ENCODE measurements at places on chromosomes 7 and 10. TPM values are rescaled to one million over a fixed set of nuclear protein-coding genes. Genes with fewer than 3 reads are reported as not detected.

AGAP3 gene
- total RNA-seq, result 64.9 TPM

EMX2 gene
- 0.95 TPM for total RNA-seq

CYP2C18 gene
- total RNA-seq, result 16.2 TPM

NEBL gene
- 12.3 TPM for total RNA-seq

GDF10 gene
- total RNA-seq, result 1.2 TPM

EVX1 gene
- total RNA-seq, result 3.4 TPM

GRB10 gene
- 14.9 TPM for total RNA-seq

OR2A5 gene
- not detected for total RNA-seq

LEP gene
- total RNA-seq, result not detected

CBX3 gene
- total RNA-seq, result 71.9 TPM

SPDYE9 gene
- total RNA-seq, result not detected

HTR7 gene
- total RNA-seq, result not detected

PKD2L1 gene
- not detected for total RNA-seq

DNA sequence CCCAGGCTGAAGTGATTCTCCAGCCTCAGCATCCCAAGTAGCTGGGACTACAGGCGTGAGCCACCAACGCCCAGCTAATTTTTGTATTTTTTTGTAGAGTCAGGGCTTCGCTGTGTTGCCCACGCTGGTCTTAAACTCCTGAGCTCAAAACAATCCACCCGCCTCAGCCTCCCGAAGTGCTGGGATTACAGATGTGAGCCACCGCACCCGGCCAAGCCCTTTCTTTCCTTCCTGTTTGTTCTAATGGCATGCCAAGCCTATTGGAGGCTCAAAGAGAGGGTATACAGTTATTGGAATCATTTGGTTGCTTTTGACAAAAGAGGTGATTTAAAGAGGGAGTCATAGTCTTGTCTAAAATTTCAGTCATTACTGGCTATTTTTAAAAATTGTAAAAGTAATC, 46.0 kb upstream of the TRIM8 start:
- DNase-seq, result no peak

GRCh38 chr7:106865130-106866041, at the start of gene PIK3CG:
Gene PIK3CG (plus strand): TSS chr7:106865282. CDS start chr7:106867562, 2,280 bp downstream.
- DNase-seq, result no peak

- no peak for DNase-seq
Observed at GRCh38 chr7:26117142-26117807, 34.7 kb upstream of the NFE2L3 start.

DNA sequence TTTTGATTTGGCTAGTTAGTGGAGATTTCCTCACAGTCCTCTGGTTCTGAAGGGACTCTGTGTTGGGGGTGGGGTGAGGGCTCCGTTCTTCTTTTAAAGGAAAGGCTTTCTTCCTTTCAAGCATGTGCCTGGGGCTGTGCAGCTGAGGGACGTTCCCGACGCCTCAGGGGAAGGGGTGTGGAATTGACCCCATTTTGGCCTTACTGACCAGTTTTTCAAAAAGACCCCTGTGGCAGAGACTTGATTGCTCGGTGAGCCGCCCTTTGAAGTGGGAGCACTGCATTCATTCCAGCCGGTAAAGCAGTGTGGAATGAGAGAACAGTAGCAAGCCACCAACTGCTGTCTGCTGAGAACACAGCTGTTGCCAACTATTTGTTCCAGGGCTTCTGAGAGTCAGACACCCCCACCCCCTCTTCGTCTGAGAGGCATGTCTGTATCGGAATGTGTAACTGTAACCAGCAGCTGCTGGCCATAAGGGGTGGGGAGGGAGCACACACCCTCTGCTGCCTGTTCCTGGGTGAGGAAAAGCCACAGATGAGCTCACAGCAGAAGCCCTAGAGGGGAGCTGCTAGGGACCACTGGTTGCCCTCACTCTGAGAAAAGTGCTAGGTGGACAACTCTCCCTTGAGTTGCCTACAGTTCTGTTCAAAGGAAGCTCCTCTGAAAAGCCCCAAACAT, 33.2 kb downstream of the WBP1L start:
- DNase-seq, result peak; percentile 71

- peak; percentile 63 for DNase-seq
Observed at GRCh38 chr10:122056431-122057094, 67.6 kb downstream of the TACC2 start.

- no peak for DNase-seq
Observed at GRCh38 chr7:106534271-106534846, 126.6 kb downstream of the CCDC71L start.

DNA sequence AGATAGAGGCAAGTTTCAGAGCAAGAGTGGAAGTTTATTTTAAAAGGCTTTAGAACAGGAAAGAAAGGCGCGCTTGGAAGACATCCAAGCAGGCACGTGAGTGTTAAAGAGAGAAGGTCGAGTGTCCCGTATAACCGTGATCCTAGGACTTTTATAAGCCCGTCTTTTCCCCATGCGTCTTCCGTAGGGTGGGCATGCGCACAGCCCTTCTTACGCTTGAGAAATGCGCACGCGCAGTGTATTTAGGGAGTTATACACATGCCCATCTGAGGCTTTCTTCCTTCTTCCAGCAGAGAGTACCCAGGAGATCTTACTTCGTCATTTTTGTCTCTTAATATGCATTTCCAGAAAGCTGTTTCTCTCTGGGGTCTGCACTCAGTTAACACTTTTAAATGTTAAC, 52.4 kb downstream of the CALD1 start:
- peak; percentile 37 for DNase-seq

DNA sequence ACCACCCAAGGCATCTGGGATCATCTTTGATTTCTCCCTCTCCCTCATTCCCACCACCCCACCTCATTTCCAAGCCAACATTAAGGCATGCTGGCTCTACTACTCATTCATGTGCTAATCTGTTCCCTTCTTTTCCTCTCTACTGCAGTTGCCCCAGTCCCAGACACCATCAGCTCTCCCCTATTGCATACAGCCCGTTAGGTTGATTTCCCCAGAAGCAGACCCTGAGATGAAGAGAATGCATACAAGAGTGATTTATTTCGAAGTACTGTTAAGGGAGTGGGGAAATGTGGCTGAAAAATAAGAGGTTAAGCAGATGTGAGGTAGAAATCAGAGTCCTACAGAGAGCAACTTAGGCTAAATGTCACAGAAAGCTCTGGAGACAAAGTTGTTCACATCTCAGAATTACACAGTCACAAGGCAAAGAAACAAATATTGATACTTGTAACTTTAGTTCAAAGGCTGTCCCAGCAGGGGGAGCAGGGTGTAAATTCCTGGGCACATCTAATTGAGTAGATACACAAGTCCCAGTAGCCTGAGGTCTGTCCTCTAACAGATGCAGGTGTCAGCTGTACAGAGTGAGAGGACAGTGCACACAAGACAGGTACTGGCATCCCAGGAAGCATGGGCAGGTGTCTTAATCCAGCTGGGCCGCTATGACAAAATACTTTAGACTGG, 20.9 kb downstream of the AKR1D1 start:
- peak; percentile 45 for DNase-seq

DNA sequence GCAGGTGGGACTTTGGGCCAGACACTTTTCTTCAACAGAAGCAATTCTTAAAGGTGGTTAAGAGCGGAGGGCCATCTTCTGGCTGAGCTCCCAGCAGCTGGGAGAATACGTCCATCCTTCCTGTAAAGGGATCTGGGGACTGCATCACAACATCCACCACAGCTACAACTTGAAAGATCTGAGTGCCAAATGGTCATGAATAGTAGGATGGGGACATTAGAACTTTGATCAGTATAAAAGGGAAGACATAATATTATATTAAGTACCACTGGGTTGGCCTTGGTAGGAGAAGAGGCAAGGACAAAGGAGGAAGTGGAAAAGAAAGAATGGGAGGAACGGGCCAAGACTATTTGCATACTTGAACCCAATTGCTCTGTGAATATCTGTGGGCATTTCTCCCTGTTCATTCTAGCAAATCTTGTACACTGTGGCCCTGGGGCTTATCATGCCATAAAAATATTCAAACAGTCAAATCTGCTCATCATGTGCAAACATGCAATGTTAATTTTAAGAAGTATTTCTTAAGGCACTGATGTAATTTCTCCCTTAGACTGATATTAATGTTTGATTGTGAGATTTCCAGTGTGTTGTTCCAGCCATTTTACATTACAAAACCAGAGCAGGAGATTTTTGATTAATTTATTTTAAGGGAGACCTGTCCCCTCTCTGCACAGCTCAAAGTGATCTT, 65.5 kb upstream of the CREB5 start:
- no peak for DNase-seq

DNA sequence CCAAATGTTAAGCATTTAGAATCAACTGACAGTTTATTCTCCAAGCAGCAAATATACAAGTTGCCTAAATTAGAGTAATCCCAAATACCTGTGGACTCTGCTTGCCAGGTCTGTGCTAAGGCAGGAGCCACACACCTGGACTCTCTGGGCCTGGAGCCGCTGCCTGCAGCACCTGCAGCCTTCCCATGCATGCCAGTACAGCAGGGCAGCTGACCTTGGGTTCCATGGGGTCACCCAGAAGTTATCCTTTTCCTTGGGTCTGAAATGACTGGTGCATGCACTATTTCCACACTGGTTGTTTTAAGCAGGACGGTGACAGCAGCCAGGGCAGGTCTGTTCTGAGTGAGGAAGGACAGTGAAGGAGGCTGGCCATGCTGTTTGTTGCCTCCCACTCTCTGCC, 573.2 kb downstream of the GLRX3 start:
- no peak for DNase-seq

DNA sequence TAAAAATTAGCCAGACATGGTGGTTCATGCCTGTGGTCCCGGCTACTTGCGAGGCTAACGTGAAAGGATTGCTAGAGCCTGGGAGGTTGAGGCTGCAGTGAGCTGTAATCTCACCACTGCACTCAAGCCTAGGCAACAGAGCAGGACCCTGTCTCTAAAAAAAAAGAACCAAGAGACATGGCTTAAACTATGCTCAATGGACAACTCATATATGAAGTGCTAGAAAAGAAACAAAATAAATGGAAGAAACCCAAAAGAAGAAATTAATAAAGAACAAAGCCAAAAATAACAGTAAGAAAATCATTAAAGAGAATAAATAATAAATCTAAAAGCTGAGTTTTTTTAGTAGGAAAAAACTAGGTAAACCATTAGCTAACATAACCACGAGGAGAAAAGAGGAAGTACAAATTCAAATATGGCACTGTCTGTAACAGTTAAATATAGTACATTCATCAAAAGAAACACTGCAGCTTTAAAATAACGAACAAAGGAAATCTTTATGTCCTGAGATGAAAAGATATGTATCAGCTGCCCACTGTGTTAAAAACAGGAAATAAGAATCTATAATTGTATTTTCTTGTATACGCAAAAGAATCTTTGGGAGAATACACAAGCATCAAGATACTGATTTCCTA, 48.7 kb downstream of the UPF2 start:
- no peak for DNase-seq

DNA sequence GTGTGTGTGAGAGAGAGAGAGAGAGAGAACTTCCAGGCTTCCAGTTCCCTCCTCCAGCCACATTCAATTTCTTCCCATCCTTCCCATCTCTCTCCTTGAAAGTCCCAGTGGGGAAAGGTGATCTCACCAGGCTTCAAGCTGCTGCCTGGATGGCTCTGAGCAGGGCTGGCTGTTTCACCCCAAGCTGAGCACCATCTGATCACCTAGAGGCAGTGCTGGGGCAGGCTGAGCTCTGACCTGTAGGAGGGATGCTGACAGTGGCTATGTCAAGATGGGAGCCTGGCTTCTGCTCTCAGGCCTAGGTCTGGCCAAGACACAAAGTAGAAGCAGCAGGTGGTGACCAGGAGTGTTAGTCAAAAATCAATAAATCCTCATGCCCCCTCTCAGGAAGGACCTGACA, 370.8 kb downstream of the PLXNA4 start:
- no peak for DNase-seq

DNA sequence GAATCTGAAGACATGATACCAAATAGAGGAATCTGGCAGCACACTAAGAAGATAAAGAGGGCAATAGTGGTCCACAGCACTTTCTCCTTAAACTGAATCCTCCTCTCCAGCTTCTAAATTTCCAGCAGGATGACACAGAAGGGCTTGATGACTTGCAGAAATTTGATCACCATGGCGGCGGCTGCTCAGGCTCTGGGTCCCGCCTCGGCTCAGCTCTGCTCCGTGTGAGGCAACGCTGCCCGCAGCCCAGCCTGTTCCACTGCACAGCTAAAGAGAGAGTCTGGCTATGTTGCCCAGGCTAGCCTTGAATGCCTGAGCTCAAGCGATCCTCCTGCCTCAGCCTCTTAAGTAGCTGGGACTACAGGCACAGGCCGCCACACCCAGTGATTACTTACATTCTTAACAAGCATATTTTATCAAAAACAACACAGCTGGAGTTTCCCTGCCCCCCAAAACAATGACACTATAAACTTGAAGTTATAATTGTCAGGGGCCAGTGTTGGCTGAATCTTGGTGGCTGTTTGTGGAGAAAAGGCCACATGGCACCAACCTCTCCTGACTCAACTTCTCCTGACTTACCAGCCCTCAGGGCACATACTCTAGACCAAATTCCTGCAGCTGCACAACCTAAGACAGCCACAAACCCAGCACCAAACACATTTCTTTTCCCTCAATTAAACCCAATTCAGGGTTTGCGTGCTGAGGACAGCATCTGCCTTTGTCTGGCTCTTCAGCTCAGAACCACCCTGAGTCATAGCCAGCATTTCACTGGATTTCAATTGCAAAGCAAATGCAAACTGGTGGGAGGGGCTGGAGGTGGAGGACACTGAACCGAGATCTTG, 11.6 kb upstream of the TNPO3 start:
- DNase-seq, result no peak

GRCh38 chr7:69502358-69502757, 95.9 kb upstream of the AUTS2 start:
- DNase-seq, result no peak

DNA sequence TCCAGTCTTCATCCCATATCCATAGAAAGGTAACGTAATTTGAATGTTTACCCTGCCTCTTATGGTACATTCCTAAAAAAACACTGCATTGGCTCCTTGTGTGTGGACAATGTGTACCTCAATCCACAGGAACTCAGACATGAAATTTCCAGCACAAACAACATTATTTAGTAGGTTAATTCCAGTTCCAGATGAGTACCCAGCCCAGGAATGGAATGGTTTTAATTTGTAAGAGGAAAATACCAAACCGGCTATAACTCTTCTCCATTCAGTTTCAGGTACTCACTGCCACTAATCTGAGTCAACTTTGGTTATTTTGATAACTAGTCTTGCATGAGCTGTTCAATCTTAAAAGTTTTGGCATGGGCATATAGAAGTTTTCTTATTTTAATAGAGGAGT, 39.0 kb downstream of the TFPI2 start:
- no peak for DNase-seq

GRCh38 chr7:23426876-23427275, 43.4 kb downstream of the IGF2BP3 start:
- no peak for DNase-seq

GRCh38 chr10:6382081-6382480, 179.3 kb downstream of the PFKFB3 start:
- peak; percentile 15 for DNase-seq

GRCh38 chr7:47281161-47281560, 300.8 kb downstream of the TNS3 start:
- no peak for DNase-seq

DNA sequence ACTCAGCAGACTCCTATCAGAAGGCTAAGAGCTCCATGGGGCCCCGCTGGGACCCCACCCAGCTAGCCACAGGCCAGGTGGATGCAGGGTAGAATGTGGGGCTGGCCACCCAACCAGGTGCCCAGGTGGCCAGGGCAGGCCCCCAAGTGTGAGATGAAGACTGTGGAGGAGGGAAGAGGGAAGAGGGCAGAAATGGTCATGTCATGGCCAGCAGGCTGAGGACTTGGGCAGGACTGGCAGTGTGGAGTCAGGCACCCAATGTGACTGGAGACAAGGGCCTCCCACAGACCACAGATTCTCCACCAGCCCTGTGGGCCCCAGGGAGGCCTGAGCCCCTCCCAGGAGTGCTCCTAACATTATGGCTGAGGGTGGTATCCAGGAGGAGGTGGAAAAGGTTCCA, 141.6 kb downstream of the TNS3 start:
- no peak for DNase-seq

Data from transverse colon (tissue), 4 donors.